ENCODE measurements at places on chromosomes 4 and X. TPM values are rescaled to one million over a fixed set of nuclear protein-coding genes. Genes with fewer than 3 reads are reported as not detected.

GRCh38 chrX:103017542-103017941, 46.4 kb downstream of the BEX1 start:
- DNase-seq, result no peak

GRCh38 chr4:120881846-120882245, 40.7 kb downstream of the PRDM5 start:
- no peak for DNase-seq

GRCh38 chr4:117084866-117085701, at the start of gene TRAM1L1:
TRAM1L1 (minus strand) TSS chr4:117085576; CDS start chr4:117085393, 183 bp downstream.
- peak; percentile 75 for DNase-seq

DNA sequence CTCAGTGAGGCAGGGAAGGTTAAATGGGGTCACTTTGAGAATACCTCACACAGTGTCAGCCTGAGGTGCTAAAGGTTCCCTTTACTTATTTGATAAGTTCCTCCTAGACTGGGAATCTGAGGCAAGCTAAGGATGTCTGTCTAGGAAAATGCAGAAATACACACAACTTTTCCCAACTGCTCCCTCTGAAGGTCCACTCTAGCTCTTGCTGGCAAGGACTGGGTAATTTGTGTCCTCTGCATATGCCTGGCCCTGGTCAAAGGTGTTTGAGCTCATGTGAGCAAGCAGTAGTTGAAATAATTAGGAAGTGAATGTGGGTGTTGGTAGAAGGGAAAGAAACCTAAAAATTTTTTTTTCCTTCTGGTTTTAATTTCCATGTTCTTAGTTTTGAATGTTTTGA, 21.3 kb downstream of the TXLNG start:
- no peak for DNase-seq

- DNase-seq, result no peak
These were observed 35.9 kb upstream of the PPM1K start for GRCh38 chr4:88320224-88320779.

GRCh38 chrX:16963216-16963615, 16.8 kb downstream of the REPS2 start:
- DNase-seq, result no peak

DNA sequence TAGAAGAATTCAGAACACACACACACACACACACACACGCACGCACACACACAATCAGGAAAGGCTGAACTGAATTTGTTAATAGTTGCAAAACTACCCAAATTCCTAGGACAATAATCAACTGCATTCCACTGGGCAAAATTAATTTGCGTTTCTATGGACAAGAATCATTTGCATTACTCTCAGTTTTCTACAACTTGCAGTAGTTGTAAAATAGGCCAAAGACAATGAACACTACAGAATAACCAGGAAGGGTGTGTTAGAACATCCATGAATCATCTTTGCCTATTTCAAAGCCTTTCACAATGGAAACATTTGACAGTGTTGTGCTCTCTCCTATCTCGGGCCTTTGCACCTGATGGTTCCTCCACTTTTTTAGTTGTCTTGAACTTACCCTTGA, 77.1 kb upstream of the IGFBP7 start:
- DNase-seq, result no peak

DNA sequence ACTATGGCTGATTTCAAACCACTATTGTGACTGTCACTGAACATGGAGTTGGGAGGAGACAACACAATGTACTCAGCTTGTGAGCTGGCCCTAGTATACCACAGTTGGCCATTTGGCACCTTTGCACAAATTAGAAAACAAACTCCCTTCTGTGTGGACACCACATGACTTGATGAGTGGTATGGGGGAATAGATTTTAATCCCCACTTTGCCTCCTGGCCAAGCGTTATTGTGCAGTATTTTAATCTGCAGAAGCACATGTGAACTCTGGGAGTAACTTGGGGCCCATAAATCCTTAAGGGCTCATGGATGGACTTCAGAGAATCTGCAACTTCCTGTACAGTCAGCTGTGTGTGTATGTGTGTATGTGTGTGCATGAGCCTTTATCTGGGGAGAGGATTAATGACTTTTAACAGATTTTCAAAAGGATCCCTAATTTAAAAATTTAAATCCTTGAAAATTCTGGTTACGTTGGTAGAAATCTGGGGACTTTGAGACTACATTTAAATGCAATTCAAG, 105.0 kb upstream of the PAQR3 start:
- DNase-seq, result no peak

- DNase-seq, result no peak
These were observed 7.4 kb downstream of the DOK7 start for GRCh38 chr4:3470244-3471097.

DNA sequence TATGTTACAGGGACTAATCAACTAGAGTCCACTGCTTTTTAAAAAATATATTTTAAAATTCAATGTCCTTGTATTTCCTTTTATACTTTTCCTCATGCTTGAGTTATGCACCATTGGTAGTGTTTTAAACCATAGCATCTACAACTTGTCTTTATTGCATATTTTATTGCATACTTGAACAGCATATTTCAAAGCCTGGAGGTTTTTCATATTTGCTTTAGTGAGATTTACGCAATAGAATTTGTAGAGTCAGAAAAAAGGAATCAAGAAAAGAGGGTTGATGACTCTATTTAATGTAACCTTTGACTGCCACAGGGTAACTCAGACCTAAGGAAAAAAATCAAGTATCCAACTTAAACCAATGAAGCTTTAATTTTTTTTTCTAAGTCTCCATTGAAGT, 1165.7 kb upstream of the IGFBP7 start:
- no peak for DNase-seq

DNA sequence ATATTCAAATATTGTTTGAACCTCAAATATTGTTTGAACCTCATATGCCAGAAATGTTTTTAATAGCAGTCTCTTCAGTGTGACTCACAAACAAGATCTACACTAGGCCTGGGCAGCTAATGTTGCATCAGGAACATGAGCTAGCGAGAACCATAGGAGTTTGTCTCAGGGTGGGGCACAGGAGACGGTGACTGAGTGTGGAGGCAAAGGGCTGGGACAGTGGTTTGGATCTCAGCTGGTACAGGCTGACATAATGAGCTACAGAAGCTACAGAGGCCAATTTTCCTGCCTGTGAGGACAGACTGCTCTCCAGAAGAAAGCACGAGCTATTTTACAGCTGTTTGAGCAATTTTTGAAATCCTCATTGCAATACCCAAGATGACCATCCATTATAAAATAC, 224.7 kb downstream of the CENPC start:
- no peak for DNase-seq

- DNase-seq, result no peak
These were observed 277.5 kb downstream of the IL15 start for GRCh38 chr4:141913928-141914327.

GRCh38 chr4:42768125-42768748, 111.3 kb upstream of the ATP8A1 start:
- DNase-seq, result no peak

DNA sequence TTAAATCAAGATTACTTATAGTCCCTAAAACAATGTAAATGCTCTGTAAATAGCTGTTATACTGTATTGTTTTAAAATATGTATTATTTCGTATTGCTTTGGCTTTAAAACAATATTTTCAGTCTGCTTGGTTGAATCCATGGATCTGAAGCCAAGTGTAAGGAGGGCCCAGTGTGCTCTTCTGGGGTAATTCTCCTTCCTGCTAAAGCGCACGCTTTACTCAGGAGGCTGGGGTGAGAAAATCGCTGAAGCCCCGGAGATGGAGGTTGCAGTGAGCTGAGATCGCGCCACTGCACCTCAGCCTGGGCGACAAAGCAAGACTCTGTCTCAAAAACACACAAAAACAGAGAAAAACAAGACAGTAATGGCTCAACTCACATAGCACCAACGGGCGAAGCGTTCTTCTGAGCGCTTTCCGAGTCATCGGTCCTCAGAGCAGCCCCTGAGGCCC, 391 bp upstream of the IDUA start:
- no peak for DNase-seq

GRCh38 chr4:137367620-137368019, 164.7 kb downstream of the PCDH18 start:
- no peak for DNase-seq

GRCh38 chr4:143248827-143249226, 64.1 kb downstream of the USP38 start:
- no peak for DNase-seq

GRCh38 chrX:49210406-49210805, 10.4 kb upstream of the SYP start:
- no peak for DNase-seq

DNA sequence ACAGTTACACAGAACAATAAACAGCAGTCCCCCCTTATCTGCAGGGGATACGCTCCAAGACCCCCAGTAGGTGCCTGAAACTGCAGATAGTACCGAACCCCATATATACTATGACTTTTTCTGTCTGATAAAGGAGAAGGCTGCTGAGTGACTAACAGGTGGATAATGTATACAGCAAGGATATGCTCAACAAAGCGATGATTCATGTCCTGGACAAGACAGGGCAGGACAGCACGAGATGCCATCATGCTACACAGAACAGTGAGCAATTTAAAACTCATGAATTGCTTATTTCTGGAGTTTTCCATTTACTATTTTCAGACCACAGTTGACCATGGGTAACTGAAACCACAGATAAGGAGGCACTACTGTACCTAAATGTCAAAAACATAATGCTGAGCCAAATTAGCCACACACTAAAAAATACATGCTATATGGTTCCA, 76.1 kb downstream of the MANBA start:
- no peak for DNase-seq

DNA sequence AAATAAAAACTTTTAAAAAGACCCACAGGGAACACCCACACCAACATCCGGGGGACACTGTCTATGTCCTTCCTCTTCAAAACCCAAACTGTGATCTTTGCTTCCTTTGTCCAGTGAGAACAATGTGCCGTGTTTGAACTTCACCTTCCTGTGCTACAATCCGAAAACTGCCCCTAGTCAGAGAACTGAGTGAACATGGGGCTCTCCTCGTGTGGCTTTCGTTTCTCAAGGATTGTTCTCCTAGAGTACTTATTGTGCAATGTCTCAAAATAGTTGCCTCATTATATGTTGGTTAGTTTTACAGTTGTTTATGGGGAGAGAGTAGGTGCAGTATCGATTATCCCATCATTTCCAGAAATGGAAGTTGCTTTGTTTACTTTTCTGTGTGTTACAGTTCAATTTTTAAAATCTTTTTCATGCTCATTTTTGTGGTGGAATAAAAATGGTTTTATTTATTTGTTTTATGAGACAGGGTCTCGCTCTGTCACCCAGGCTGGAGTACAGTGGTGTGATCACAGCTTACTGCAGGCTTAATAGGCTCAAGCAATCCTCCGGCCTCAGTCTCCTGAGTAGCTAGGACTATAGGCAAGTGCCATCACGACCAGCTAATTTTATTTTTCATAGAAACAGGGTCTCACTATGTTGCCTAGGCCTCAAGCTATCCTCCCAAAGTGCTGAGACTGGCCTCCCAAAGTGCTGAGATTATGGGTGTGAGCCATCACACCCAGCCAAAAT, 29.9 kb downstream of the RBMX start:
- DNase-seq, result no peak

DNA sequence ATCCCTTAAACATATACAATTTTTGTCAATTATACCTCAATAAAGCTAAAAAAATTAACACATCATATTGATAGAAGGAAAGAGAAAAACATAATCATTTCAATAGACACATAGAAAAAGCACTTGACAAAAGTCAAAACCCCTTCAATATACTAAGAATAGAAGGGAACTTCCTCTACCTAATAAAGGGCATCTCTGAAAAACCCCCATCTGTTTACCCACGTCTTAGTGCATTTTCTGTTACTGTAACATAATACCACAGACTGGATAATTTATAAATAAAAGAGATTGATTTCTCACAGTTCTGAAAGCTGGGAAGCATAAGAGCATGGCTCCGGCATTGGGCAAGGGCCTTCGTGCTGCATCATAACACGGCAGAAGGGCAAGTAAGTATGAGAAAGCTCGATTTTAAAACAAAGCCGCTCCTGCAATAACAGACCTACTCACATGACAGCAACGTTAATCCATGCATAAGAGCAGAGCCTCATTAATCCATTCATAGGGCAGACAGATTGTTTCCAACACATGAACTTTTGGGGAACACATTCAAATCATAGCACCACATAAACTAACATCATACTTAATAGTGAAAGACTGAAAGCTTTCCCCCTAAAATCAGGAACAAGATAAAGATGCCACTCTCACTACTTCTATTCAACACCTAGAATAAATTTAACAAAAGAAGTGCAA, 15.7 kb downstream of the STEEP1 start:
- no peak for DNase-seq

GRCh38 chr4:100695039-100695654, 177.3 kb upstream of the EMCN start:
- no peak for DNase-seq

- DNase-seq, result no peak
These were observed 4.6 kb upstream of the GPC3 start for GRCh38 chrX:133989993-133990392.

- no peak for DNase-seq
These were observed 167.7 kb downstream of the PAPSS1 start for GRCh38 chr4:107552306-107552705.

DNA sequence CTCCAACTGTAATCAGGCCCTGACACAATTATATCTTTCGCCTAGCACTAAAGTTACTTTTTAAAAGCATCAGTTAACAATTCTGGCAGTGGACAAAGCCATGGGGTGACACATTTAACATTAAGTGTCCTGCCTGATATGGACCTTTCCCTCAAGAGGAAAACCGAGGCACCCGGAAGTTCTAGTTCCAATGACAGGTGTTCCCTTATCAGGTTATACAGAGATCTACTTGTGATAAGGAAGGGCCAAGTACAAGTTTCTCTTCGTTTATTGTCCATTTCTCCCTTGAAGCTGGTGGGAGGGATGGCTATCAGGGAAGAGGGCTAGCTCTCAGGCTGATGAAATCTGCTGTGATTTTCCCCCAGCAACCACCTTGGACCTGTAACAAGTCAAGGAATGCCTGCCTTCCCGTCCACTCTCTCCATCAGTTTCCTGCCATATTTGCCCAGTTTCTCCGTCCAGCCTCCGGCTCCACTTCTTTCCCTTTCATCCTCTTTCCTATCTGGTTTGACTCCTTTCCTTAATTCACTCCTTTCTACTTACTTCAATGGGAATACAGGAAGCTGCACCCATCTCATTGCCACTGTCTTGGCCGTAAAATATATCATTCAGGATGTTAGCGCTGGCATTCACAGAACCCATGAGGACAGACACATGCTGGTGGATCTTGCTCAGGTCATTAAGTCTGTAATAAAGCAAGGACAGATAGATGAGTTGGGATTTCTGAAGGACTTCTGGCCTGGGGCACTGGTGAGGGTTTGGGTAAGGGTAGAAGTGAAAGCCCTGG, 95.0 kb downstream of the DGKK start:
- DNase-seq, result no peak

Gene ARHGAP10
- total RNA-seq, result 11.0 TPM

Gene SYNPO2
- 2.2 TPM for total RNA-seq

Gene SCML2
- 7.1 TPM for total RNA-seq

Gene SORBS2
- total RNA-seq, result 92.6 TPM

Gene CYTL1
- 1.2 TPM for total RNA-seq

Gene WDR45
- total RNA-seq, result 55.0 TPM

Gene GYG2
- total RNA-seq, result 107 TPM

Gene FOXR2
- not detected for total RNA-seq

Gene DCAF8L2
- 0.29 TPM for total RNA-seq

Gene S100G
- not detected for total RNA-seq
